ENCODE measurements at places on chromosomes 11 and 22. TPM values are rescaled to one million over a fixed set of nuclear protein-coding genes. Genes with fewer than 3 reads are reported as not detected.

- DNase-seq, result no peak
These were observed 16.8 kb upstream of the CASTOR1 start for GRCh38 chr22:30305906-30306626.

The AKIP1 gene
- 9.3 TPM for total RNA-seq

The P2RY2 gene
- 2.4 TPM for total RNA-seq

DNA sequence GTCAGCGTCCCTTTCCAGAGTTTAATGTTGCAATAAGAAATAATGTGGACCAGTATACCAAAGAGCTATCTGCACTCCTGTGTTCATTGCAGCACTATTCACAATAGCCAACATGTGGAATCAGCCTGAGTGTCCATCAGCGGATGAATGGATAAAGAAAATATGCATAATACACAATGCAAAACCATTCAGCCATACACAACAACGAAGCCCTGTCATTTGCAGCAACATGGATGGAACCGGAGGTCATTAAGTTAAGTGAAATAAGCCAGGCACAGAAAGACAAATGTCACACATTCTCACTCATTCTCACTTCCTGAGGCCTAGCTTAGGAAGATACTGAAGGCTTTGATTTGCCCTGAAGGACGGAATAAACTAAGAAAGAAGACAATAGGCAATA lies 22.1 kb downstream of the SLC5A4 start:
- no peak for DNase-seq

DNA sequence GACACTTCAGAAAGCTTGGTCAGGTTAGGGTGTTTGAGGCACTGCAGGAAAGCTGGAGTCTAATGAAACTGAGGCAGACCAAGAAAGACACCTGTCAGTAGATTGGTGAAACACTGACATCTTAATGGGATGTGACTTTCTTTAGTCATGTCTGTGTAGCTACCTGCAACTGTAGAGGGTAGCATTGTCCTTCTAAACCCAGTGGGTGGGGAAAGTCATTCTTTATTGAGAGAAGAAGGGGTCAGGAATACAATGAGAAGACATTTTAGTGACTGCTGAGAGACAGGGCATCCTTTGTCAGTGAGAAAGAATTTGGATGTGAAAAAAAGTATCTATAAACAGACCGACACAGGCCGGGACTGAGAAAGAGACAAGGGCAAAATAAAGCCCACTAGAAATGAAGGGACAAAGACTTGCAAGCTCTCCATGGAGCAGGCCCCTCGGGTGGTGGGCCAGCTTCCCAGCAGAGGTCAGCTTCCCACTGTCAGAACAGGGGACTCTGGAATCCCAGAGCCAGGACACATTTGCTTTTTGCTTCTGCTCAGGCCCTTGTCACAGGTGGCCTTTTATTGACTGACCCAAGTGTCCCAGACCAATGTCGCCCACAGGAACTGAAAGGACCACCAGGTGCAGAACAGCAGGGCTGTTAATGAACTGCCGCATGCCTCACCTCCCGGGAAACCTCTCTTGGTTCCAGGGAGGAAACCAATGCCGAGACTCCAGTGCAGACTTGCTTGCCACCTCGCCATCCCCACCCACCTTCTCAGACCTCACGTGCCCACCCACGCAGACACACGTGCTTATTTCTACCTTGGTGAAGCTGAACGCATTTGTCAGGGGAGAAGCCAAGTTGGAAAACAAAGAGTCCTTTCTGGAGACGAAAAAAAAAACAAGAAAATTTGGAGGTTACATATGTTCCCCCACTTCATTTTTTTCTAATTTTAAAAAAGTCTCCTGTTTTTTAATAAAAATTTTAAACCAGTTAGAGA lies 212.8 kb downstream of the TENM4 start:
- DNase-seq, result no peak

The GRM5 gene
- total RNA-seq, result not detected

DNA sequence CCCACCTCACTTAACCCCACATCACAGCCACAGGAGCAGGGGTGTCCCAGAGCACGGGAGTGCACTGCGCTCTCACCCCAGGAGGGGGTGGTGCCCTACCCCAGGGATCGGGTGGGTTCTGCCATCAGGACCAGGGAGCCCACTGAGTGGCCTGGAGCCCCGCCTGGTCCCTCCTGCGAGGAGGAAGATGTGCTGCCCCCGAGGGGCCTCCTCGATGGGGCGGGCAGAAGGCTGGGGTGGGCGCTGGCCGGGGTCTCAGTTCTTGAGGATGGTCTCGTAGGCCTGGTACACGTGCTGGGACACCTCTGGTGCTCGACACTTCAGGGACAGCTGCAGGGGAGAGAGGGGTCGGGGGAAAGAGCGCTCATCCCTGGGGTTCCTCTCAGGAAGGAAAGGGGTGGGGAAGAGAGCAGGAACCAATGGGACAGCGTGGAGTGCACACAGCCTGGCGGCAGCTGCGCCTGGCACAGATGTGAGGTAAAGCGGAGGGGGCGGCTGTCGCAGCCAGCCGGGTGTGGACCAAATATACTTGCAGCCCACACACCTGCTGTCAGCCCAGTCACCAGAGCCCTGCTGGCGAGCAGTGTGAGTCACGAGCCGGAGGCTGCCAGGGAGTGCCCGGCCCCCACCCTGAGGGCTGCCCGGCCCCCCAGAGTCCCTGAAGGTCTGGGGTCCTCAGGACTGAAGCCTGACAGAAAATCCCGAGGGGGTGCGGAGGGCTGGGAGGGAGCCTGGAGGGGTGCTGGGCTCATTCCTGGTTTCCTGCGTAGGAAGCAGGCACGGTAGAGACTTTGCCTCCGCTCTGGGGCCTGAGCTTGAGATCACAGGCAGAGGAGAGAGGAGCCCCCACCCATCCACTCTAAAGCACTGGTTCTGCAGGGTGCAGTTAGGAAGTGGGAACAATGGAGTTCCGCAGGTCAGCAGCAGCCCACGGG lies 13.3 kb upstream of the RASL10A start:
- no peak for DNase-seq

The OR2AG1 gene
- total RNA-seq, result not detected

- DNase-seq, result no peak
These were observed 9.3 kb downstream of the RBM14 start for GRCh38 chr11:66625752-66626149.

The MYEOV gene
- not detected for total RNA-seq

GRCh38 chr11:46667043-46667481 lies 33.4 kb downstream of the ARHGAP1 start:
- DNase-seq, result no peak

- DNase-seq, result no peak
These were observed 155.2 kb downstream of the TRIM29 start for GRCh38 chr11:119982517-119983239.

- no peak for DNase-seq
These were observed 46.8 kb upstream of the PGR start for GRCh38 chr11:101176381-101176780.

- no peak for DNase-seq
These were observed 55.5 kb downstream of the CLPB start for GRCh38 chr11:72378704-72379383.

The GAB4 gene
- not detected for total RNA-seq

The MS4A2 gene
- total RNA-seq, result 0.08 TPM

The NCR3LG1 gene
- 0.42 TPM for total RNA-seq

GRCh38 chr11:64760759-64761420 lies 1.1 kb upstream of the PYGM start:
- no peak for DNase-seq

The PICK1 gene
- total RNA-seq, result 25.8 TPM

- DNase-seq, result peak; percentile 67
These were observed 133.0 kb upstream of the C11orf58 start for GRCh38 chr11:16605389-16605893.

GRCh38 chr11:70335511-70335910 lies 62.8 kb upstream of the CTTN start:
- DNase-seq, result no peak

GRCh38 chr11:64629103-64629502 lies 38.1 kb downstream of the SLC22A12 start:
- DNase-seq, result no peak

DNA sequence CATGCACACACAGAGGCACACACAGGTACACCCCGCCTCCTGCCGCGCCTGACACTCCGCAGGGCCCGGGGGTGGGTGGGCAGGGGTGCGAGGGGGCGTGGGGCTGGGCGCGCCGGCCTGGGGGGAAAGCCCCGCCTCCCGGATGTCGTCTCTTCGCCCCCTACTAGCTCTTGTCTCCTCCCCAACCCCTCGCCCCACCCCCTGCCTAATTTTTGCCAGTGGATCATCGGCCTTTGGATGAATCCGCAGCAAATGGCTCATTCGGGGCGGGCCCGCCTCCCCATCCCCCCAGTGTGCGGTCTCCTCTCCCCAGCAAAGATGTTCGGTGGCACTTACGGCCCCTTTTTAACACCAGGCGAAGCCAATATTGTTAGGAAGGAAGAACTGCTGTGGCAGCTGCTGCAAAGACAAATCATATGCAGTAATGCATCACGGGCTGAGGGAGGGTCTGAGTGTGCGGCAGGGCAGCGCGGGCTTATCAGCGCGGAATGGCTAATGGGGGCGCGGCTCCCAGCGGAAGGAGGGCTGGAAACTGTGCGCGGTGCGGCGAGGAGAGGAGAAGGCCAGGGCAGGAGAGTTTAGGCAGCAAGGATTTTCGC lies 13.4 kb upstream of the NECTIN1 start:
- DNase-seq, result no peak

DNA sequence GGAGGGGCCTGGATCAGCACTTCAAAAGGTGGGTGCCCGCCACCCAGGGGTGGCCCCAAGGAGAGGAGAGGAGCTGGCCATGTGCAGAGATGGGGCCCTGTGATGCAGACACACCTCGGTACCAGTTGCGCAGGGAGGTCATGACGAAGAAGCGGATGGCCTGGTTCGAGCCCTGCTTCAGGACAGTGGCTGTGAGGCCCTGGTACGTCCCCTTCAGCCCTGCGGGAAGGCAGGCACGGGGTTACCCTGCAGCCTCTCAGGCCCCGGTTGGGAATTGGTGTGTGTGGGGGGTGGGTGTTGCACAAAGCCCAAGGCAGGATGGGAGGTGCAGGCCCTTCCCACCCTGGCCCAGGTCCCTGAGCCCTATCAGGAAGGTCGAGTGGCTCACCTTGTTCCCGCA lies 1.8 kb downstream of the SLC25A1 start:
- peak; percentile 25 for DNase-seq

The OTOG gene
- total RNA-seq, result not detected

The KLHL35 gene
- total RNA-seq, result not detected

DNA sequence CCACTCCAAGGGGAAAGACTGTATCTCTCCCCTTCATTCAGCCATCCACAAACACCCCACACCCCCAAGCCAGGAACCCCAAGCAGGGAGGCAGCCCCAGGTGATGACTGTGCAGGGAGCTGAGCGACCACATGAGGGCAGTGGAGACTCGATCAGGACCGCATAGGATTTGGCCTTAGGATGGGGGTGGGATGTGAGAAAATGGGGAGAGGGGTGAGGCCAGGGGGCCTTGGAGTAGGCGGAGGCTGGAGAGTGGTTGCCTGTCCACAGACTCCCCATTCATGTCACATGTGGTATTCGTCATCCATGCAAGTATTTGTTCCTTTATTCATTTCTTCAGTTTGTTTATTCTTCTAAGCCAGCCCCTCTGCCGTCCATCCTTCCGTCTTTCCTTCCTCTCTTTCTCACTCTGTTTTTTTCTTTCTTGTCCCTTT lies 2.7 kb upstream of the RHOD start:
- peak; percentile 52 for DNase-seq

The VPS37C gene
- 5.4 TPM for total RNA-seq

The TBX10 gene
- not detected for total RNA-seq

GRCh38 chr22:46734830-46735453 lies 3.1 kb downstream of the CERK start:
- DNase-seq, result no peak

DNA sequence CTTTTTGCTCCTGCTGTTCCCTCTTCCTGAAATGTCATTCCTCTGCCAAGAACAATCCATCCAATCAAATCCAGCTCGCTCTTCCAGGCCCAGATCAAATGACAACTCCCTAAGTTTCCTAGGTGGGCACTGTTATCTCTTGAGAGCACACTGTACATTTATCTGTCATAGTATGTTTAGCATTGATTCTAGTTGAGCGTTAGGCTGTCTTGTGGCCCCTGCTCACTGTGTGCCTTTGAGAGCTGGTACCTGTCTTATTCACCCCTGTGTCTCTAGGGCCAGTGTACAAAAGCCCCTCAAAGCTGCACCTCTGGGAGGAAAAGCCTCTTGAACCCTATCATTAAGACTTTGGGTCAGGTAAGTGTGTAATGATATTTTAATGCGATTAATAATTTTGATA lies 7.1 kb upstream of the LMO2 start:
- DNase-seq, result no peak

- peak; percentile 89 for DNase-seq
These were observed 19.6 kb upstream of the CARD10 start for GRCh38 chr22:37538590-37539357.

DNA sequence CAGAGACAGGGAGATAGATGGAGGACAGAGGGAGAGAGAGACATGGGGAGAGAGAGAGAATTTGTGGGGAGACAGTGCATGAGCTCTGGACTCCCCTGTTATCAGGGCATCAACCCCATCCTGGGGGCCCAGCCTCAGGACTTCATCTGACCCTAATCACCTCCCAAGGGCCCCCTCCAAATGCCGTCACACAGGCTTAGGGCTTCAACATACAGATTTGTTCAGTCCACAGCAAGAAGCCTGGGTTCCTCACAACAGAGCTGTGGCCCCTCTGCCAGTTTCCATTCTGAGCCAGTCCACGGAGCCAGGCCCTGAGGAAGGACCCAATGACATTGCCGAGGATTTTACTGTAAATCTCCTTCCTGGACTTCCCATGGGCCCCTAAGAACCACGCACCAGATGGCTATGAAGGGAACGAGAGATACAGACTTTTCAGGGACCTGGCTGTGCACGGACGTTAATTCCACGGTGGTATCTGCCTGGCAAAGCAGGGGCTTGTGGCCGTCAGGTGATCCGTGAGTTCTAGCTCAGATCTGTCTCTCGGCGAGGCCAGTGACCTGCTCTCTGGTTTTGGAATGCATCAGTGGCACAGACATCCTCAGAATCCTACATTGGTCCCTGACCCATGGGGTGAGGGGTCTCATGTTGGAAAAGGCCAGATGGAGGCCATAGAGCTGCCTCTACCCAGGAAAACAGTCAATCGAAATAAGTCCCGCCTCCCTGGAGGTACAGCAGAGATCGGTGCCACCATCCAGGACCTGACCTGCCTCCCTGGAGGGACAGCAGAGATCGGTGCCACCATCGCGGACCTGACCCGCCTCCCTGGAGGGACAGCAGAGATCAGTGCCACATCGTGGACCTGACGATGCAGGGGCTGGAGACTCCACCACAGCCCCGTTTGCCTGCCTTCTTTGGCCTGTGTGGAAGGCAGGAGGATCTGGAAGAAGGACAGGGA lies 8.7 kb upstream of the B4GALNT4 start:
- no peak for DNase-seq

GRCh38 chr11:30159546-30159945 lies 71.3 kb upstream of the FSHB start:
- DNase-seq, result no peak

DNA sequence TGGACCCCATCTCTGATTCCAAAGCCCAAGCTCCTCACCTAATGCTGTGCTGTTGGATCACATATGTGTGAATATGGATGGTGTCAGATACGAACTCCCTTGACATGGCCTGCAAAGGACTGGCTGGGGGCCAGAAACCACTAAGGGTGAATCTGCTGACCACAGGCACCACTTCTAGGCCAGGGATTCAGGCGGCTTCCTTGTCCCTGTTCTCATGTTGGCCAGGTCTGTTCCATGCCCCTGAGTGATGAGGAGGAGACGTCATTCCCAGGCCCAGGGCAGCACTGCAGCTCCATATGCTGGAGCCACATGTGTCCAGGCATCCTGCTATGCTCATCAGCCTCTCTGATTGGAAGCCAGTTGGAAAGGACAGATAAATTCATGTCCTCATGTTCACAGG lies 130.0 kb upstream of the BDNF start:
- DNase-seq, result no peak
